ENCODE measurements at places on chromosomes 1 and 21.

DNA sequence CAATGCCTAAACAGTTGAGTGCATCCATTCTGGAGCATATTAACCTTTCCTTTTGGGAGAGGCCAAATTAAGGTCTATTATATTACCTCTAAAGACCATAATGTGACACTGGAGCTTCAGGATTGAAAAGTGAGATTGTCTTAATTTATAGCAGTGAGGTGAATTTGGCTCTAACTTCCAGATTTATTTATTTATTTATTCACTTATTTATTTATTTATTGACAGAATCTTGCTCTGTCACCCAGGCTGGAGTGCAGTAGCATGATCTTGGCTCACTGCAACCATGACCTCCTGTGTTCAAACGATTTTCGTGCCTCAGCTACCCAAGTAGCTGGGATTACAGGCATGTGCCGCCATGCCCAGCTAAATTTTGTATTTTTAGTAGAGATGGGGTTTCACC, 19.1 kb downstream of the ZCCHC17 start:
- no peak for DNase-seq

- DNase-seq, result no peak
These were observed 292.7 kb downstream of the TPR start for GRCh38 chr1:186082235-186082937.

DNA sequence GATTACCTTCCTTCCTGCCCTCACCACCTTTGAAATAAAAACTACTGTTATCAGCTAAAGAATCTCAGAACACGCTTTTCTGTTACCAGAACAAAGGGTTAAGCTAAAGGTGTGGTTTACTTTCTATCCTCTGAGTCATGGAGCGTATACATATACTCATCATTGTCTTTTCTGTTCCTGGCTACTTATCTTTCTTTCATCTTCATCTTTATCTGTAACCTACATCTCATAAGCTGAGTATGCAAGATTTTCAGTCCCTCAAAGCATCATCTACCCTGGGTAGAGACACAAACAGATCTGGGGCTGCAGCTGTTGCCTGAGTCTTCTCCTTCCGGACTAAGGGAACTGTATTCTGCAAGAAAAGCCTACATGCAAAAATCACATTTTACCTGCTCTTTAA, 75.6 kb downstream of the LMO4 start:
- no peak for DNase-seq

- no peak for DNase-seq
These were observed 10.8 kb downstream of the NGF start for GRCh38 chr1:115327270-115327669.

- DNase-seq, result no peak
These were observed 191.9 kb upstream of the DUSP10 start for GRCh38 chr1:221933814-221934213.
